ENCODE measurements at places on chromosomes 12 and 14.

- no peak for DNase-seq
Observed at GRCh38 chr14:81172353-81172752, 48.4 kb downstream of the GTF2A1 start.

- DNase-seq = no peak
Observed at GRCh38 chr12:51051787-51052186, 3.7 kb downstream of the LETMD1 start.

GRCh38 chr14:94213021-94213420 lies 38.9 kb downstream of the PPP4R4 start:
- no peak for DNase-seq

GRCh38 chr12:99282086-99282485 lies 365.5 kb upstream of the GARIN6 start:
- no peak for DNase-seq

Data from ureter (tissue), 1 donor.